Stimulated activated CD8-positive, alpha-beta memory T cell treated with anti-CD3 and anti-CD28 coated beads, Interleukin-4, amount 100 ng/mL, for 4 hours (primary cell): ENCODE measurements at places on chromosomes 16 and 17.

DNA sequence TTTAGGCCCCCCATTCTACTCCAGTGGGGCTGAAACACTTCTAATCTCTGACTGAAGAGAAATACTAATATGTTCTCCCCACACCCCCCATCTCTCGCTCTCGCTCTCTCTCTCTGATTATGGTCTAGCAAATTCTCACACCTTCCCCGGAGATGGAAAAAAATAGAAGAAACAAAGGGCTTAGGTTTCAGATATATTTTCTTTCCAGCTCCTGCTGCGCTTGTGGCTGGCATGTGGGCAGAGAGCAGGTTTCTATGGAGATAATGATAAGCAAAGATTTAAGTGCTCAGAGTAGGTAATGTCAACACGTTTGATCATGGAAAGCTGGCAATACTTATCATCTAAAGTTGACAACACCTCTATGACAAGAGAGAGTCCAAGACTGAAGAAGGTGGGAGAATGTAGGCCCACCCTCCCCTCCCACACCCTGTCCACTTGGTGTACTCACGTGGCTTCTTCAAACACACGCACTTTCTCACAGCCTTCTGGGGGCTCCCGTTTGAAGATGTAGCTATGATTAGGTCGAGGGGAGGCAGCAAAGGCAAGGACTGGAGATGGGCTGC, 8.0 kb upstream of the SLC35B1 start:
- DNase-seq: no peak

DNA sequence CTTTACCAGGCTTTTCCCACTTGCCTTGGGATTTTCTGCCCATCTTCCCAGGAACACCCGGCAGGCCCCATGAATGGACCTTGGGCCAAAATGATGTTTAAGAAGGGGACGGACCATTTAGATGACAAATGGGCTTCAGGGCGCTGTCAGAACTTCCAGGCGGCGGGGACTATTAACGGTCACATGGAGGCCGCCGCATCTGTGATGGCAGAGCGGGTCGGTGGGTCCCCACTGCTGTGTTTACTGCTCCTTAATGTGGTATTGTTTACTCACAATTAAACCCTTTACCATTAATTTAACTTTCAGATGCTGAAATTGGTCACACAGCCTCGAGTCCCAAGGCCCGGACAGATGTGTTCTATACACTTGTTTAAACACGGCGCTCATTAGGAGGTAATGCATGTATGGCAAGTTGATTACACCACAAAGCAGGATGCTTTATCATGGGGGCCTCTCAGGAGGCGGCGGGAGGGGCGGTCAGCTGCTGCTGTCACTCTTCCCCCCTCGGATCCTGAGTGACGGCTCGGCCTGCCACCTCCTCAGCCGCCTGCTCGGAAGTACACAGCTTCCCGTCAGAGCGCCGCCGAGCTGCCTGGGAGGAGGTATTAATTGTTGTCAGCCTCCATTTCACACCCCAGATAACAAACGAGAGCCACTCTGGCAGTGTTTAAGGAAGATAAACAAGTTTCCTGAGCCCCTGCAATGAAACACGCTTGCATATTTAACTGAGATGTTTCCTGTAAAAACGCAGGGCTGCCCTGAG, 83.9 kb upstream of the IRX3 start:
- no peak for DNase-seq

GRCh38 chr16:88068476-88069396, 117.5 kb downstream of the BANP start:
- no peak for DNase-seq

DNA sequence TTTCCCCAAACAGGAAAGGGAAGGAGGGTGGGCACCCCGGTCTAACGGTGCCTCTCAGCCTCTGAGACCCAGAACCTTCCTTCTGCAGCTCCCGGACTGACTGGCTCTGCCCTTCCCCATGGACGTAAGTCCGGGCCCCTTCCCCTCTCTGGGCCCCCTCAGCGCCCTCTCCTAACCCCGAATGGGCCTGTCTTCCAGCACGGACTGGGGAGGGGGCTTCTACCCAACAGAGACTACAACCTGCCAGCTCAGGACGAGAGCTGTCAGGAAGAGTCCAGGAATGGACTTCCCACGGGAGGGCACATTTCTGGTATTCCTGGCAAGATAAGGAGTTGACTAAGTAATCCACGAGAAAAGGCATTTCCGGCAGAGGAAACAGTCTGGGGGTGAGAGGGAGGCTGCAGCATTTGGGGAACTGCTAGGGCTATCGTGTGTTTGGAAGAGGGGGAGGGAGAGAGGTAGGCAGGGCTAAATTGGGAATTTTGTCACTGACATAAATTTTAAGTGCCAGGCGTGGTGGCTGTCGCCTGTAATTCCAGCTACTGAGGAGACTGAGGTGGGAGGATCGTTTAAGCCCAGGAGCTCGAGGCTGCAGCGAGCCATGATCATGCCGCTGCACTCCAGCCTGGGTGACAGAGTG, 12.1 kb upstream of the ALDOA start:
- no peak for DNase-seq

DNA sequence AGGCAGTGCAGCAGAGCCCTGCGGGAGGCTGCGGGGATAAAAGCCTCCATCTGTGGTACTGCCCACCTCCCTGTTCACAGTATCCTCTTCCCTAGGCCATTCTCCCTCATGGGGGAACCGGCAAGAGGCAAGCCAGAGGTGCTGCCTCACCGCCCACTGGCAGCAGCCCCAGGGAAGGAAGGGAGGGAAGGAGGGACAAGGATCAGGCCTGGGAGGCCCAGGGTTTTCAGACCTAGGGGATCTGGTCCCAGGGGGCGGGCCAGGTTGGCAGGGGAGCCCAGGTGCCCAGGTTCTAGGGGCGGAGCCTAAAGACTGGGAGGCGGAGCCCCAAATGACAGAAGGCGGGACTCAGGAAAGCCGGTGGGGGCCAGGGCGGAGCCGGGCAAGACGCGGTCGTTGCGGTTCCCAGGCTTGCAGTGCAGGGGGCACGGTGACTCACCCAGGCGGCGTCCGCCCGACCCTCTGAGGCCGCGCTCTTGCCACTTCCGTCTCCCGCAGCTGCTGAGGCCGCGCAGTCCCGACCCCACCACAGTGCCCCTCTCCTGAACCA, 3.0 kb upstream of the MTMR4 start:
- DNase-seq: no peak

DNA sequence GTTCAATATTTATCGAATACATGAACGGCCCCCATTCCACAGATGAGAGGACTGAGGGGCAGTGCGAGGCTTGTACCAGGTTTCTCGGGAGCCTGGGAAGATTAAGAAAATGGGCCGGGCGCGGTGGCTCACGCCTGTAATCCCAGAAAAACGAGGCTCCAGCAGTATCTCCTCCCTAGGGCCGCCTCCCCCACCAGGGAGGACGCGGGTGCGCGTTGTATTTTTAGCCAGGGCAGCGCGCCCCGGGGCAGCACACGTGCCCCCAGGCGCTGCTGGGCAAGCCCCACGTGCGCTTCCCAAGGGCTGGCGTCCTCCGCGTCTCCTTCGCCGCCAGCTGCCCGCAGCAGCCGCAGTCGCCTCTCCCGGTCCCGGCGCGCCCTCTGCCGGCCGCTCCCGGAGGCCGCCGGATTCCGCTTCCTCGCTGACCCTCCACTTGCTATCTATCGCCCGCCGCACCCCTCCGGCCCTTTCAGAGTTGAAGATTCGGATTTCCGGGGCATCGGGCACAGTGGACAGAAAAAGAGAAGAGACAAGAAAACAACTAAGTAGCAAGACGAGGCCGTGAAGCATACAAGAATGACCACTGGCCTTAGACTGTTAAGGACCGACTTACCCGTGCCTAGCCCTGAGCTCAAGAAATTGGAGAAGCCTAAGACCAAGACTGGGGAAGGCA, 1.9 kb upstream of the YBX2 start:
- peak; percentile 25 for DNase-seq

- DNase-seq: no peak
Measured at GRCh38 chr17:32520737-32521404, 34.1 kb downstream of the CDK5R1 start.

DNA sequence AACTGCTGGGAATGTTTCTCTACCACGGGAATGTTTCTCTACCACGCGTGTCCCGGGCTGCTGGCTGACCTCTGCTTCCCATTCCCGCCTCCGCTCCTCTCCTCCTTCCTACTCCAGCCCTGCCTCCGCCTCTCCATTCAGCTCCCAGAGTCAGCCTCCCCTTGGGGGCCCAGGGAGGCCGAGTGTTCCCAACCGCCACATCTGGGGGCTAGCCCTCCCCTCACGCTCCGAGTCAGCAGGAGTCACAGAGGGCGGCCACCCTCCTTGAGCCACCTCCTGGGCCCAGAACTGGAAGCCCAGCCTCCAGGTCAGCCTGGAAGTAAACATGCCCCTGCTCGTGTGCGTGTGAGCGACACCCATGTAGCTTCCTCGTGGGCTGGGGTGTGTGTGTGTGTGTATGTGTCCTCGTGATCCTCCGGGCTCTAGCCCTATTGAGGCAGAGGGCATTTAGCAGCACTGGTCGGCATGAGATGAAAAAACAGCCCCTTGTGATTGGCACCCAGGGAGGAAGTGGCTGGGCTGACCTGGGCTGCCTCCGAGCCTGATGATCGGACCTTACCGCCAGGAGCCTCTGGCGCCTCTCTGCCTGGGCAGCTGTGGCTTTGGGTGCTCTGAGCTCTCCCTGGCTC, 7.3 kb downstream of the CYGB start:
- DNase-seq: no peak

DNA sequence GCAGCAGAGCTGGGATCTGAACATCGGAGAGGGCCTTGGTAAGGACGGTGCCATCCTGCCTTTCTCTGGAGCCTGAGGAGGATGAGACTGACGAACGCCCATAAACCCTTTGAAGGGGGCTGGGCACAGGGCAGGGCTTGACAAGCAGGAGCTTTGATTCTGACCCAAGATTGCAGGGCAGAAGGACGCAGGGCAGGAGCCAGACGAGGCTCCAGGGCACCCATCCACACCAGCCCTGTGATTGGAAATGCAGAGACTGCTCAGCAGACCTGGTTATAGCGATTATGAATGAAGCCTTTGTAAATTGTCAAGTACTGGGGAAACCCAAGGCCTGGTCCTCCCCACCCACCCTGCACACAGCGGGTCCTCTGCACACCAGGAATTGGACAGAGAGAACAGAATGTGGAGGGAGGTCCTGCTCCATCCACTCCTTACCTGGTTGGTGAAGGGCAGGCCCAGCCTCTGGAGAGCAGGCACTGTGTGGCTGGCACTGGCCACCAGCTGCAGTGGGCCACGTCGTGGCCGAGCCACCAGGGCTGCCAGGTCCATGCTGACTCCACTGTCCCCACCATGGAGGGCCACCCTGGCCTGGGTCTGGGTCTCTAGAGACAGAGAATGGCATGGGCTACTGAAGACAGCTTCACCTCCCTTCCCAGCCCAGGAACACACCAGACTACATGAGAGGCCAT, 68.8 kb downstream of the RMI2 start:
- DNase-seq: no peak

DNA sequence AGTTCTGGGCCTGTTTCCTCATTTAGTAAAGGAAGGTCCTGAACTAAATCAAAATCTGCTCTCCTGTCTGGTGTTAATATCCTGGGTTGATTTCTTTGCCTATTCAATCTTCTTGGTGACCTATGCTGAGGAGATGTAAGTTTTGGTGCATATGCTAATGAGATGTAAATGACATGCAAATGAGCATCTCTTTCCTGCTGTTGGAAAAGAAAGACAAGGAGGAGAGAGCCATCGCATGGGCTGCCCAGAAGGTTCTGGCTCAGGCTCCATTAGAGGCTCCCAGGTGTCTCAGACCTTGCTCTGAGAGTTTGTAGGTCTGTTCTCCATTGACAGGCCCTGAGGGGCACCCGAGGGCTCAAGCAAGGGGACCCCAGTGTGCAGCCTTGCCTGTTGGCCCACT, 3.3 kb downstream of the ABI3 start:
- DNase-seq: no peak

GRCh38 chr17:49210158-49211029, at the start of the genes ABI3 and GNGT2:
ABI3 (plus strand) TSS chr17:49210707; CDS start chr17:49210725, 18 bp downstream.
GNGT2 (minus strand) TSS chr17:49210574; CDS start chr17:49207422, 3,152 bp downstream.
- no peak for DNase-seq

DNA sequence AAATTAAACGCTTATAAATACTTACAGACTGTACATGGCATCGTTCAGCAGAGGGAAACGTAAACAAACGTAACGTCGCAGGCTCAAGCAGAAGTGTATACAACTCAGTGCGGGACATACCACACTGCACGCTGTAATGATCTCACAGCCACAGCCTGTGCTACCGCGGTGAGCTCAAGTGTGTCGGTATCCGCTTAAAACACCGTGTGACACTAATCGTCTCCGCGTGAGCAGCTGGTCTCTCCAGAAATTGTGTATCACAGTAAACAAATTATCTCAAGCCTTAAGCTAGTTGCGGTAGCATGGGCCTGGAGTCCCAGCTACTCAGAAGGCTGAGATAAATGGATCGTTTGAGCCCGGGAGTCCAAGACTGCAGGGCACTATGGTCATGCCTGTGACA, 115.3 kb downstream of the ANKRD11 start:
- no peak for DNase-seq

DNA sequence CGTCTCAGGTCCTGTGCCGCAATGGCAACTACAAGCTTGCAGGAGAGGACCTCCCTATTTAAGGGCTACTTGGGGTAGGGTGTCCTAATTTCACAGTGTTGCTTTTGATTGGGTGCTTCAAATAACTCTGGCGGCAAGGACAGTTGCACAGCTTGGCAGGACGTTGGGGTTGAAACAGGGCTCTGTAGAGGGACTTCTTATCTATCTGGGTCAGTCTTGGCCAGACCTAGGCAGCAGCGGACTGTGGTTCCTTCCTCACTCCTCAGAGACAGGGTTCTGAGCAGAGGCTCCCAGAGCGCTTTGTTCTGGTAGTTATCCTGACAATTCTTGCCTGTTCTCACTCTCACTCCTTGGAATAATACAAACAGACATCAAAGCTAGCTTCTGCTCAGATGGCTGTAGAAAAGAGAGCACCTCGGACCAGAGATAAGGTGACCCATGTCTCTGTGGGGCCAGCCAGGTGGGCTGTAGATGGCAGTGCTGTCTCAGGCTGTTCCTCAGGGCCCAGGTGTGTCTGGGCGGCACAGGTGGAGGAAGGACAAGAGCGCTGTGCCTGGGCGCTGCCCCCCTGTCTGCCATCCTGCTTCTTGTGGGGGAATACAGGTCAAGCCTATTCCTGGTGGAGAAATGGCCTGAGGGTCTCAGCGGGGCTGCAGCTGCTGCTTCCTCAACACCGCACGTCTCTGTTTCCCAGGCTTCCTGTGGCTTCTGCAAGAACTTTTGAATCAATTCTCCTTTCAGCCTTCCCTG, 61.0 kb downstream of the PLD6 start:
- DNase-seq: no peak
